ENCODE measurements at places on chromosomes 1 and 21.
A peak's percentile ranks its signal among the peaks of the same experiment; 100 is the strongest.

DNA sequence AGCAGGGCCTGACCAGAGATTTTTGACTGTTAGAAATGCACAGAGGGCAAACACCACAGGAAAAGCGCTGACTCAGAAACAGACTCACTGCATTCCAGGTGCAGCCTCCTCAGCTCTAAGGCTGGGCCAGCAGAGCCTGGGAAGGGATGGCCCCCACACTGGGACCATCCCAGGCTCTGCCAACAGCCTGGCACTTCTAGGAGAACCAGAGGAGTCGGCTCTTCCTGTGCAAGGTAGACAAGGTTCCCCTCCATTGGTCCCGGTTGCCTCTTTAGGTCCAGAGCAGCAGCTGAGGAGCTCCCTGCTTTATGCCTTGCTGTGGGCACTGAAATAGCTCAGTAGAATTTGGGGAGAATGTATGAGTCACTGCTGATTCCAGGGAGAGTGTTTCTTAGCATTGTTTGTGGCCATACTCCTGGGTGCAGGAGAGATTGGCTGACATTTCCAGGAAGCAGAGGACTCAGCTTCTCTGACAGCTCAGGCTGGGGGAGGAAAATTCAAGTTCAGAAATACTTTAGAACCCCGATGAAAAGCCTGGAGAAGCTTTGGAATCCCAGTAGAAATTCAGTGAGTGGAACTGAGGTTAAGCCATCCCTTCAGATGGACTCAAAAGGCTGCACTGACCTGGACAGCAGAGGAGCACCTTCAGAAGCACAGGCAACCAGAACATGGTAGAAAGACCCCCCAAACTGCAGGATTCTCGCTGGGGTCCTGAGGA is 19.7 kb downstream of the PRAMEF1 start:
- DNase-seq = no peak

GRCh38 chr1:220330265-220330664 is 58.0 kb upstream of the RAB3GAP2 start:
- DNase-seq = no peak

GRCh38 chr1:156904187-156904959 is 10.9 kb downstream of the PEAR1 start:
- DNase-seq = no peak

DNA sequence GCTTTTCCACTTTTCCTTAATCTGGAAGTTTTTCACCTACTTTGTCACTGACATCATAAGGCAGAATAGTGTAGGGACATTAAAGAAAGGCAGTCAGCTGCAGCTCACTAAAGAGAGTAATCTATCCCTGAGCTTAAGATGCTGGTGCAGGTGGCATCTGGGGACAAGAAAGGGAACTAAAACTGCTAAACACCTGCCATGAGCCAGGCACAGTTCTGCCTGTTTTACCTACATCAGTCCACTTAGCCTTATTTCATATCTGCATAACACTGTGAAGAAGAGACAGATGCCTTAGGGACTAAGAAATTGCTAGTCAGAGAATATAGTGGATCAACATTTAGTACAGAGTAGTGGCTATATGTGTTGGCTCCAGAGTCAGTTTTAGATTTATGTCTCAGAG is 88.1 kb downstream of the GPATCH2 start:
- no peak for DNase-seq

DNA sequence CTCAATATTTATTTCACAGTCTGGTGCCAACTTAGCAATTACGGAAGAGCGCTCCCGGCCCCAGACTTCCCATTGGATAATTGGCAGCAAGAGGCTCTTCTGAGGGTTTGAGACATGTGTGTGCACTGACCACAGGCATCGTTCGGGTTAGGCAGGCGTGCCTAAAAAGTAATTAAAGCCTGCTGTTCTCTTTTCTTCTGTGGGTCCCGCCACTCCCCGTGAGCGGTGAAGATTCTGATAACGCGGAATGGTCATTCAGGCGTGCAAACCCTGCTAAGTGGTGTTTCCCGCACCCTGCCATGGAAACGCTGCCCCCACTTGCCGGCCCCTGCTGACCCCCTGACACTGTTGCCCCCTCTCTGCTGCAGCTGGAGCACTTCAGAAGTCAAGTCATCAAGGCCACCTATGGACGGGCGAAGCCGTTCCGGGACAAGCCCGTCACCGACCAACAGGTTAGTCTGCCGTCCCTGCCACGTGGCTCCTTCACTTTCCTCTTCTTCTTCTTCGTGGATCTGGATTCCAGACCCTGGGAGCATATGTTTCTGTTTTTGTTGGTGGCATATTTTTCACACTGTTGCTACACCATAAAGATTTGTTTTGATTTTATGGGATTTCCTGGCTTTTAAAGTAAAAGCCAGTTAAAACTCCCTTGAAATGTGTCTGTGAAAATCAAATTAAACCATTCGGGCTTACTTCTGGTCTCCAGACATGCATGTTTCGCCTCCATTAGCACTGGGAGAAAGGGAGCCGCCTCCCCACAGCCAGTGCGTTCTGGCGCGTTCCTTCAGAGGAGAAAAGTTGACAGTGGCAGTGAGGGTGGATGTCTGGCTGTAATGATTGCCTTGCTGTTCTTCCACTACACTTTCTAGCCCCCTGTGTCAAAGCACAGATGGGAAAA is 79.9 kb downstream of the FHAD1 start:
- no peak for DNase-seq

GRCh38 chr21:37220433-37220980 is 46.6 kb downstream of the VPS26C start:
- peak; percentile 55 for DNase-seq

DNA sequence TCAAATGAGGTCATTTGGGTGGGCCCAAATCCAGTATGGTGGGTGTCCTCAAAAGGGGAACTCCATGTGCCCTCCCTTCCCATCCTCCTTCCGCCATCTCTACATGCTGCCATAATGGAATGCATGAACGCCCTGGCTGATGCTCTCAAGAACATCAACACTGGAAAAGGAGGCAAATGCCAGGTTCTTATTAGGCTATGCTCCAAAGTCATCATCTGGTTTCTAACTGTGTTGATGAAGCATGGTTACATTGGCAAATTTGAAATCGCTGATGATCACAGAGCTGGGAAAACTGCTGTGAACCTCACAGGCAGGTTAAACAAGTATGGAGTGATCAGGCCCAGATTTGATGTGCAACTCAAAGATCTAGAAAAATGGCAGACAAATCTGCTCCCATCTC is 16.6 kb upstream of the TRIM45 start:
- DNase-seq = no peak

- DNase-seq = no peak
Measured at GRCh38 chr1:240092301-240093119, 827 bp downstream of the FMN2 start.

DNA sequence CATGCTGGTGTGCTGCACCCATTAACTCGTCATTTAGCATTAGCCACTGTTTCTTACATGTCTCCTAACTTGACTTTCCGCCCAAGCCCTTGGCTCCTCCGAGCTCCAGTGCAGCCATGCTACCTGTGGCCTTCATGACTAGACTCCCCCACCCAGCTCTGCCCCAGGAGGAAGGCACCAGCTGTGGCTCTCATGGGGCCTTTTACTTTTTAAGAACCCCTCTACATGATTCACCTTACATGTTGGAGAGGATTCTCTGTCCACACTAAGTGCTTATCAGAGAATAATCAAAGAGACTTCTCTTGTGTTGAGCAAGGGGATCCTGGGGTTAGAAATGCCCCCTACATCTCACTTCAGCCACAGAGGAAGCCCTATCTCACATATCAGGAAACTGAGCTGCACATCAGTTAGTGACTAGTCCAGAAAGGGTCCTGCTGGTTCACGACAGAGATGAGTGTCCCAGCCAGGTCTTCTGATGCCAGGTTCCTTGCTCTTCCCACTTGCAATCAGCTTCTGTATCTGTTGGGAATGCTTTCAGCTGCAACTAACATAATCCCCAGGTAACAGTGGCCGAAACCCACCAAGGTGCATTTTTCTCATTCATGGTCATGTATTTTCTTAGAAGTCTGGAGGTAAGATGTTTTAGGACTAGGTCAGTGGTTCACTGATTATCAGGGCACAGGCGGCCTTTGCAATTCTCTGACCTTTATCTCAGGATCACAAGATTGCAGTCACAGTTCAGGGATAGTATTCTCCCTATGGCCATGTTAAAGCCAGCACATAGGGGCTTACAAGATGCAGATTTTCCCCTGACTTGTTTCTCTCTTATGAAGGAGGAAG is 45.9 kb downstream of the KLHDC7A start:
- DNase-seq = no peak

DNA sequence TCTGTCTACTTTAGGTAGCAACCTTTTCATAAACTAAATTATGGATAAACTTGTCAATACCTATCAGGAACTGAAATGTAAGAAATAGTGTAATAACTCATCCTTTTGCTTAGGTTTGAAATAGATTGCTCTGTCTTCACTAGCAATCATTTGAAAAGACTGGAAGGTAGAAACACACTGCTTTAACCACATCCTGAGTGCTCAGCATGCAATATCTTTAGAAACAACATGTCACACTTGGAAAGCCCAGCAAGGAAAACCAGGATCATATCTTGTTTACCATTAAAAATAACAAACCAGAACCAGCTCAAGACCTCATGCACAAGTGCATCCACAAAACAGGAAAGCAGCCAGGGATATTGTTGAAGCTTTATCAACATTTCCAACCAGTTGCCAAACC is 3.6 kb downstream of the KCNJ6 start:
- DNase-seq = peak; percentile 28
